ENCODE measurements at places on chromosomes 7 and 10.

DNA sequence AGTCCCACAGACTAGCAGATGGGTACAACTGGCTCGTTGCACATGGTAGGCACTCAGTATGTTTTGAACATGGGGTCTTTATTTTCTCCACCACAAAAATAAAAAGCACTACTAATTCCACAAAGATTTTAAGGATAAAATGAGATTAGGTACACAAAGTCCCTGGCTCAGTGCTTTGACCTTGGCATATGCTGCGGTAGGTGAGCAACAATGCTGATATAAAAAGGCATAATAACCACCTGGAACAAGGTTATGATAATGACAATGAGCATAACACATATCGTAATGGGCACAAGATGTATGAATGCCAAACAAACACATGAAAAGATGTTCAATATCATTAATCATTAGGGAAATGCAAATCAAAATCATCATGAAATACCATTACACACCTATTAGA is 26.9 kb downstream of the SGMS1 start:
- DNase-seq: no peak

- DNase-seq: no peak
Measured at GRCh38 chr10:65847436-65848230, 1078.2 kb upstream of the LRRTM3 start.

GRCh38 chr7:87316097-87316700 is 29.3 kb upstream of the CROT start:
- DNase-seq: no peak

DNA sequence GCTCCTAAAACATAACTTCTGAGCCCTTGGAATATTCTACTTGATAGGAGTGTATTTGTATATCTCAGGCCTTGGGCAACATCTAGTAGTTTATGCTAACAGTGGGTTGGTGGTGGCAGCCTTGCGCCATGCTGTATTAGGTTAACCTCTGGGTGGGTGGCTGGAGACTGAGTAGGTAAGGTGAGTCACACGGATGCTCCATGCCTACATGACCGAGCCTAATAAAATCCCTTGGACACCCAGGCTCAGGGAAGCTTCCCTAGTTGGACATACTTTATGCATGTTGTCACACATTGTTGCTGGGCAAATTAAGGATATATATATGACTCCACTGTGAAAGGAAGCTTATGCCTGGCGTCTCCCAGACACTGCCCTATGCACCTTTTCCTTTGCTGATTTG is 6.0 kb upstream of the DAGLB start:
- DNase-seq: no peak

GRCh38 chr10:99700649-99701048 is 31.3 kb downstream of the COX15 start:
- no peak for DNase-seq

DNA sequence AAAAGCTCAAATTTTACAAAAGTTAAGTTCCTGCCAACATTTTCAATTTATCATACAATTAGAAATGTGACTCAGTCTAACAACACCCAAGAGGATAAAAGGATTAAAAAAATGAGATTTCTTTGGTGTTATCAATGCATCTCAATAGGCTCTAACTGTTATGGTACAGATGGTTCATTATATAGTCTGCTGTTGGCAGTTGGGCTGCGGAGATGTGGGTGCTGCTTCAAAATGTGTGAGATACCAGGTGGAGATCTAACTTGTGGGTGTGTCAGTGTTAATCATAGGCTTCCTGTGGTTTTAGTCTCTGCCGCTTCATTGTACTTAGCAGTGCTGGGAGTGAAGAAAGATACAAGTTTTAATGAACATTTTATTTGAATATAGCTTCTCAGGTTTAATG is 231.2 kb downstream of the EXOC4 start:
- peak; percentile 47 for DNase-seq

GRCh38 chr10:95513941-95514392 is 47.2 kb downstream of the SORBS1 start:
- DNase-seq: peak; percentile 17

All from stimulated activated CD4-positive, alpha-beta T cell treated with anti-CD3 and anti-CD28 coated beads, Interleukin-1b, Interleukin-23, amount 100 ng/mL, for 48 hours (primary cell).